ENCODE measurements at places on chromosomes 5 and 9.

DNA sequence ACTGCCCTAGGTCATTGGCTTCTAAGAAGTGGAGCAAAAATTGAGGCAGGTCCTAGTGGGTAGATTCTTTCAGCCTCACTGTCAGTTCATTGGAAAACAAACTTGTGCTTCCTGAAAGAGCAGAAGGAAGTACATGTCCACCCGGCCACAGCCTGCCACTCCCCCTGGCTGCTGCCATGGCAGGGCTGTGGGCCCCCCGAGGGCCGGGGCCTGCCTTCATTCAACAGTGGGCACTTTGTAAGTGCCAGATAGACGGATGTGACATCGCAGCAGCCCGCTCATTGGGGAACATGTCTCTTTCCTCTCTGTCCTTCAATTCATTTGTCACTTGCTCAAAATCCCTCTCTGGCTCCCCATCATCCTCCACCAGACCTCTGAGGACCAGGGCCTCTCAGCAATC lies 20.6 kb upstream of the NEURL1B start:
- DNase-seq: no peak

- DNase-seq: no peak
Observed at GRCh38 chr5:167845952-167846351, 445.5 kb upstream of the WWC1 start.

DNA sequence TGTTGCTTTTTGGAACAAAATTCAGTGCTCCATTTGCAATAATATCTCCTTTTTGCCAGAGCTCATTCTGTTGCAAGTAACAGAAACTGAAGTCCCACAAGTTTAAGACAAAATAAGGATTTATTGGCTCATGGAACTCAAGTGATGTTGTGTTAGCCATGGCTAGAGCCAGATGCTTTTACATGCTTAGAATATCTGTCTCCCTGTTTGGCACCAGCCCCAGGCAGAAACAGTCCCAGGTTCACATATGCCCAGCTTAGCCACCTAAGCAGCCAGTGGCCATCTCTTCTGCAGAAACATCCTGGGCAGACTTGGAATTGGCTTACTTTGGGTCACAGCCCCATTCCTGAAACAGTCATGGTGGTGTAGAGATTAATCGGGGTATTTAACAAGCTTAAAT lies 540.9 kb upstream of the SGCD start:
- no peak for DNase-seq

DNA sequence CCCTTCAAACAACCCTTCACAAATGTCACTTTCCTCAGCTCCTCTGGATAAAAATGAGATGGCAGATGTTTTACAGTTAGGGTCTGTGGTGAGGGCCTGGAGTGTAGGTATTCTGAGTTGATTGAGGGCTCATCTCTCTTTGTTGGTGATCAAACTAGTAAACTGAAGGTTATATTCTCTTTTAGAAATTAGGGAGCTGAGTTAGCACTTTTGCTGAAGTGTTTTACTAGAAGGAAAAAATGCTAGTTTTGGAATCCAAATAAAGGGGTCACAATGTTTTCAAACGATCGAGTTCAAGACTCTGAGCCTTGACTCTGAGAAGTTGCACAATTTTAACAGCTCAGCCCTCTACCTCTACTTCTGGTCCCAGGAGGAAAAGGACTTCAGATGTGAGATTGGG lies 23.4 kb downstream of the RHOBTB3 start:
- DNase-seq: no peak

DNA sequence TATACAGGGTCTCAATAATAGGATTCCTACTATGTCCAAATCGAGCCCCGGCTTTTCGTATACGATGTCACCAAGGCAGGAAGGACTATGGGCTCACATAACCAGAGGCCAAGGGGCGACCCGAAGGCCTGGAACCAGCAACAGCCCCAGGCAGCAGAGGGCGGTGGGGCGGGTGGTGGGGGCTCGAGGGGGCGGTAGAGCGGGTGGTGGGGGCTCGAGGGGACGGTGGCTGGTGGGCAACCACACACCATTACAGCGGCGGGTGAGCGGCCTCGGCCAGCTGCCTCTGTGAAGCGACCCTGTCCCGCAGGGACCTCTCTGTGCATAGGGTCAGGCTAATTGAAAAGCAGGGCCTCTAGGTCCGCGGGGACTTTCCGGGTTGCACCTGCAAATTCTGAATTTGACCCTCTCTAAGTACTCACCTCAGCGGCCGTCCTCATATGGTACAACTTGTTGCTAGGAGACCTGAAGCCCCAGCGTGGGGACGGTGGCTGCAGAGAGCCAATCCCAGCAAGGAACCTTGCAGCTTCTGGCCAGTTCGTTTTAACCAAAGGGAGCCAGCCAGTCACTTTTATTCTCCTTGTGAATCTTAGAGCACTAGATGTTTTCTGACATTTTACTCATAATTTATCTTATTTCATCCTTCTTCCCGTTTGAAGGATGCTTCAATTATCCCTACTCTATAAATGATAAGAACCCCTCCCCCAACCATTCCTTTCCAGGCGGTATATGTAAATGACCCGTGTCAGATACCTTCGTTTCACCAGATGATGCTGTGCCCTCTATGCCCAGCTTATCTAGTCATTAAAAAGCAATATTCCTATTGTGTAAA lies at the start of gene NME5:
Gene NME5, minus strand, starts transcription at position 480 of the 832 bp plus-strand sequence. CDS start 648 bp downstream, outside the sequence.
- no peak for DNase-seq

GRCh38 chr5:132010989-132011621 lies 353 bp downstream of the ACSL6 start:
- DNase-seq: no peak

- no peak for DNase-seq
Observed at GRCh38 chr5:14229181-14229580, 86.0 kb downstream of the TRIO start.

GRCh38 chr9:115369322-115369957 lies 251.5 kb upstream of the TNC start:
- DNase-seq: no peak

GRCh38 chr9:85225180-85225579 lies 516.6 kb downstream of the AGTPBP1 start:
- DNase-seq: no peak

GRCh38 chr9:37034305-37034937 lies 353 bp upstream of the PAX5 start:
- no peak for DNase-seq

DNA sequence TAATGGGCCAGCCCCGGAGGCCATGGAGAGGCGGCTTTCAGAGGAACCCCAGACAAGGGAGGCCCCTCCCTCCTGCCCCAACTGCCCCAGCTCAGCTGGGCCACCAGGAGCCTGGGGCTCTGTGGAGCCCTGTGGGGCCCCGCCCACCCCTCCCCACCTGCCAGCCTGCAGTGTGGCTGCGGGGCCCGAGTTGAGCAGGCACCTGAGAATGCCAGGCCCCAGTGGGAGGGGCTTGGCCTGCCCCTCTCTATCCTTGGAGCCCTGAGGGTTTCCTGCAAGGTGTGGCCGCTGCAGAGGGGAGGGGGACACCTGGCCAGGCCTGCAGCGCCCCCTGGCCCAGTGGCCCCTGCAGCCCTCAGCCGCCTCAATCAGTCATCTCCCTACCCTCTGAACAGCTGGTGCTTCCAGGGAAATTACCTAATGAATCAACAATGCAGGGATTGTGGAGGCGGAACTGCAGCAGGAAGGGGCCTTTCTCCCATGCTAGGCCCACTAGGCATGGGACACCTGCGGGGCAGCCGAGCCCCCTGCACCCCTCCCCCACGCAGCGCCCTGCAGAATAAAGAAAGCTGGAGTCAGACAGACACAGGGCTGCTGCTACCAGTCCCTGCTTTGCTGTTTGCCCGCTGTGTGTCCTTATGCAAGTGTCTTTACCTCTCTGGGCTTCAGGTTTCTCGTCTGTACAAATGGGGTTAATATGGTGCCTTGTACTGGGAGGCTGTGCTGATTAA lies 48.0 kb downstream of the LMX1B start:
- DNase-seq: no peak

GRCh38 chr9:14500705-14501104 lies 186.8 kb upstream of the NFIB start:
- no peak for DNase-seq

- DNase-seq: no peak
Observed at GRCh38 chr9:108484468-108484867, 371.3 kb downstream of the ACTL7B start.

DNA sequence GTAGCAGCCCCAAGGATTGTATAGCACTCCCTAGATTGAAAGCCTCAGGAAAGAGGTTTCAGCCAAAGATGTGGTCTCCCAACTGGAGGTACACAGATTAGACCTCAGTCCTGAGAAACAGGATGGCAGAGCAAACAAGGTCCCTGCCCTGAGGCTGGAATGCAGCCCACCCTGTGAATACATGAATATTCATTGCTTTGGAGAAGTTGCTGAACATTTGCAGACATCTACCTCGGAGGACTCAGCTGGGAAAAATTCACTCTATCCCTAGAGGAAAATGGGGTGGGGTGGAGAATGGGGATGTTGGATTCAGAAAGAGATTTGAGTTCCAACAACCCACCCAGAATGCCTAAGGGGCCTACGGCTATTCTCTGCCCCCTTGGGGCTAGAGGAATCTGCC lies 129.4 kb downstream of the SLIT3 start:
- DNase-seq: no peak

DNA sequence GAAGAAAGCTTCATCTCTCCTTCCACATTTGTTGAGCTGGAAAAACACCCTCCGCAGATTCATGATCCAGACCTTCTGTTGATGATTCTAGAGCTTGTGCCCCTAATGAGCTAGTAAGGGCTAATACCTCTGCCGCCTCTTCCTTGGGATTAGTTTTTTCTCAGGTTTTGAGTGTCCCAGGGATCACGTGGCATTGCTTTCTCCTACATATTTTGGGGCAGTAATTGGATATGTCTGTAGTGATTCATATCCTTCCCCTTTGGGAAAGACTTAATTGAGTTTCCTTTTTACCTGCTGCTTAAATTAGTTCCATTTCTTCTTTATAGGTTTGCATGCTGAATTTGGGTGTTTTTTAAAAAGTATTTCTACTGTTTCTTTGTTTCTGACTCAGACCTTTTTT lies 143.9 kb downstream of the GOLPH3 start:
- no peak for DNase-seq

DNA sequence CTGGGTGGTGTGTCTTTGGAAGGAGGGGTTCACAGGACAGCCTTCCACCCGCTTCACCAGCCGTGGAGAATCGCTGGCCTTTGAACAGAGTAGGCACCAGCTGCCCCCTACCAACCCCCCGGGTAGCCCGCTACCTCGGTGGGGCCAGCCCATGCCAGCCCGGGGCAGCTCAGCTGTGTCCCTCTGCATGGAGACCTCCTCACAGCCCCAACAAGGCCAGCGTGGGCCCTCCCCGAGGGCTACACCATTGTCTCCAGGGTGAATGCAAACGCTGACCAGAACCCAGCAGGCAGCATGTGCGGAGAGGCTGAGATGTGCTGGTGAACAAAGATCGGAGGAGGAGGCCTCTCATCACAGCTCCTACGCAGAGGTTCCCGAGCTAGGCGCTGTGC lies 51.9 kb downstream of the LMX1B start:
- DNase-seq: no peak

GRCh38 chr5:59040024-59040803 lies 457.3 kb downstream of the RAB3C start:
- DNase-seq: no peak

DNA sequence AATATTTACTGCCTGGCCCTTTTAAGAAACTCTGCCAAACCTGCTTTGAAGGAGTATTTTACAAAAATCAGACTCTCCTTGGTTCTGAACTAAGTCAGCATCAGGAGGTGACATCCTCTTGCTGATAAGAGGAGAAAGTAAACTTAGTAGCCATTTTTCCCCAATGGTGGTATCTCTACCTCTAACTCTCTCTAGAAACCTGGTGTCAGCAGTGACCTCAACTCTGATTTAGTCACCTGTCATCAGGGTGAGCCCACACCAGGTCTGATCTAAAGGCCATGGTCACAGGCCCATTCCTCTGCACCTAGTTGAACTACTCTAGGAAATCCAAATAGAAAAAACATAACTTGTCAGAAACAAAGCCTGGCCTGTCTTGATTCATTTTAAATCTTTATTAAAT lies 4.2 kb downstream of the CARNMT1 start:
- no peak for DNase-seq

GRCh38 chr5:146640285-146640896 lies 124.4 kb upstream of the GPR151 start:
- no peak for DNase-seq

GRCh38 chr5:4050203-4050602 lies 454.6 kb downstream of the IRX1 start:
- DNase-seq: no peak

DNA sequence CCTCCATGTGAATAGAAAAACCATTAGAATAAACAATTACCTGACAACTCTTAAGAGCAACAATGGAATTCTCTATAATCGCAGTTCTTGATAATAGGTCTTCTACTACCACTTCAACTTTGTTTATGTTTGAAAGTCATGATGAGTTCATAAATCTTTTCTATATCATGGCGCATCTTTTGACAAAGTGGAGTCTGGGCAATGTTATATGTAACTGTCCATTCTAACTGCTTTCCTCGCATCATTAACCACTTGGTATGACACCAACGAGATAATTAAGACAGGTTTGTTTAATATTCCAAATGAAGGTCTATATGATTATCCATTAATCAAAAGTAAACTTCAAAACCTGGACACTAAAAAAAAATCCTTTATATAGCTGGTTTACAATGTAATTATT lies 272.0 kb downstream of the DENND1A start:
- no peak for DNase-seq

DNA sequence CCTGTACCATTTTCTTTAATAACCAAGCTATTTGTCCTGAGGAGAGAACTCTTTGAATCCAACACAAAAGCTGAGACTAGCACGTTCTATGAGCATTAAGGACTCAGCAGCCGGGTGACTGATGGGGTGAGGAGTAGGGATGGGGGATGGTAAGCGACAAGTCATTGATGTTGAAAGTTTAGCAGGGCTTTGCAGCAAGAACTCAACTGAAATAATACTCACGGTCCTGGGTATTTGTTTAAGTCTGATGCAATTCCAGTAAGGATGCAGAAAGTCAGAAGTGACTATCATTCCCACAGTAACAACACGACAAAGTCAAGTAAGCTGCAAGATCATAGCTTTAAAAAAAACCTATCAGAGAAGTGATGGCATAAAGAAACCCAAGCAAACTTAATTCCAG lies 131.1 kb downstream of the ACTL7B start:
- DNase-seq: no peak

GRCh38 chr5:180283026-180283615 lies 8.8 kb downstream of the MAPK9 start:
- no peak for DNase-seq

DNA sequence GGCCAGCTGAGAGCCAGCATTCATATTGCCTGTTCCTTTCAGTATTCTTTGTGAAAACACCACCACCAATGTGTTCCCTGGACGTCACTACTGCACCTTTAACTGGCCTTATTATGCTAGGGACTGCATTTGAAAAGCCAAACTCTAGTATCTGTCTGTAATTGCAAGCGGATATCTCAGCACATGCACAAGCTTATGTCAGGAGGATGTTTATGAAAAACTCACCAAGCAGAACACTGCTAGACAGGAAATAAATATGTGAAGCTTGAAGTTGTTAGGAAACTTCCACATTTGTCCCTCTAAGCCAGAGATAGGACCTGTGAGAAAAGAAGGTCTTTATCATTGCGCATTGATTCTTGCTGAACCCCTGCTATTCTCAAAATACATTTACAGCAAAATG lies 135.4 kb upstream of the CCDC152 start:
- no peak for DNase-seq

- DNase-seq: no peak
Observed at GRCh38 chr5:133814152-133814551, 154.3 kb downstream of the C5orf15 start.

GRCh38 chr9:6305954-6306563 lies 22.1 kb upstream of the TPD52L3 start:
- no peak for DNase-seq
